ENCODE measurements at places on chromosomes 6 and 20.

DNA sequence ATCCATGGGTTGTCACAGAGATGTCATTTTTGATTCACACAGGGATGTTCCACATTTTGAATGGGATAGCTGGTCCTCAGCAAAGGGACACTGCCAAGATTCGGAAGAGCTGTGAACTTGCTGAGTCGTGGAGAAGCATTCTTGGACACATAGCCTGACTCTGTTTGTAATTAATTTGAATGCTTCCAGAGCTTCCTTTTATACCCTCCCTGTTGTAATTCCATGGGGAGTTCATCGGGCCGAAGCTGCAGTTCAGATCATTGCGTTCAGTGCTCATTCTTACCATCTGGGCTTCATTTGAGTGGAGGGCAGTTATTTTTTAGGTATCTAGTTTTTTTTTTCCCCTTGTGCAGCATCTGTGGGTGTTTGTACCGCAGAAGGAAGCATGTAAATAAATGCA is 126.5 kb downstream of the SLC24A3 start:
- no peak for DNase-seq

DNA sequence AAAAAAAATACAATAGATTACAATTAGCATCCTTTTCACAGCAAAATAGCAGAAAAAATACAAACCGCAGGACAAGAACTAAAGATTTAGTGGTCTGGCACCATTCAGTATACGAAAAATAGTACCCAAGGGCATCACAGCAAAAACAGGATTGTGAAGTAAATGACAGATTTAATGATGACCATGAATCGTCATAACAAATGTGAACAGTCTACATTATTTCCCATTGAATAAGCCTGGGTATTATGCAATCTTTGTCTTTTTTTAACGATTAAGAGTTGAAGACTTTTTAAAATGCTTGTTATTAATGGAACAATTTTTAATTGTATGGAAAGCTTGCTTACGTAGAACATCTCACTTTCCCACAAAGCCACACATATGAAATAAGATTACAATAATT is 432.8 kb downstream of the PKHD1 start:
- DNase-seq, result no peak

DNA sequence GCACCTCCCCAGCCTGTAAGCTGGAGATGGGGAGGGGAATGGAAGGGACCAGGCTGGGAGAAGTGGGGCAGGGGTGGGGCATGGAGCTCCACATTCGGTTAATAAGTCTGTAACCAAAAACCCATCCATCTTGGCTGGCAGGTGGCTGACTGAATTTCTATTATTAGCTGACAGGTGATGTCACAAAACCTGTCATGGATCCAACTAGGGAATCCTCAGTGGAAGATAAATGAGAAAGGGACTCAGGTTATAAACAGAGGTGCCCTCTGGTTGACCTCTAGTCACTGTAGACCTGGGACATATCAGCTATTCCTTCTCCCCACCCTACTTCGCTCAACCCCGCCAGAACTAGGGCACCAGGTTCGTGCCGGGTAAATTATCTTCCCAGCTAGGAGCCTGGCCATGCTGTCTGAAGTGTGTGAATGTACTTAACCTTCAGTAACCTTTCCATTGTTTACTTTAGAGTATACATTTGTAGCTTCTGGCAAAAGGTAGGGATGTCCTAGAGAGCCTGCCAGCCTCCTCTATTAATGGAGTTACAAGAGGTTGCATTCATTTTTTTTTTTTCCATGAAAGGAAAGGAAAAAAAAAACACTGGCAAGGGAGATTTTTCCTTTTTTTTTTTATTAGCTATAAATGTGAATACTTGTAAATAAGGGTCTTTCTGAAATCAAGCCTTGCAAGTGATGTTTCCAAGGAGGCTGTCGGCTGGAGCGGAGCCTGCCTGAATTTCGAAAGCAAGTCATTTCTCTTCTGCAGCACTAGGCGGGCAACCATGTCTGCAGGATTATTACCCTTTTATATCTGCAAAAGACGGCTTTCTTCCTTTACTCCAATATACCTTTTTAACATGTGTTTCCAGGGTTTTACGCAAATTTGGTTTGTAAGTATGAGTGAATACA is 135.9 kb downstream of the TMEM242 start:
- DNase-seq, result no peak

DNA sequence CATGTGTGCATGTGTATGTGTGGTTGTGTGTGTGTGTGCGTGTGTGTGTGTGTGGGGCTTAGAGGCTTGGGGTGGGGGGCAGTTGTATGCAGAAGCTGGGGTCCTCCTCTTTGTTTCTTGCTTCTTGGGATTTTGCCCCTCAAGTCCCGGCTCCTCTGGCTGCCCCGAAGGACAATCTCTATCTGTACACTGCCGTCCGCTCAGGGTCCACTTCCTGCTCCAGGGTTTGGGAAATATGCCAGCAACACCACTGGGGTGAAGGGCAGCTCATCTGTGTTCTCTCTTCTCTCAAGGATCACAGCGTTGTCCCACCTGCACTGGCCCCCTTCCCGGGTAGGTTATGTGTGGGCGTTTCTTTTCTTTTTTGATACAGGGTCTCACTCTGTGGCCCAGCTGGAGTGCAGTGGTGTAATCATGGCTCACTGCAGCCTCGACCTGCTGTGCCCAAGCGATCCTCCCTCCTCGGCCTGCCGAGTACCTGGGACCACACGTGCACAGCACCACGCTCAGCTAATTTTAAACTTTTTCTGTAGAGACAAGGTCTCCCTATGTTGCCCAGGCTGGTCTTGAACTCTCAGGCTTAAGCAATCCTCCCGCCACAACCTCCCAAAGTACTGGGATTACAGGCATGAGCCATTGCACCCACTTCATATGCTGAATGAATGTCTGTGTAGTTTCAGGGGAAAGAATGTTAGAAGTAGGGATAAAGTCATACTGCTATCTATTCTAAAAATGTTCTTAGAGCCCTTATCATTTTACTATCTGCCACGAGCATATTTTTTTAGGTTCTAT is 25.7 kb downstream of the SLC2A4RG start:
- DNase-seq, result no peak

DNA sequence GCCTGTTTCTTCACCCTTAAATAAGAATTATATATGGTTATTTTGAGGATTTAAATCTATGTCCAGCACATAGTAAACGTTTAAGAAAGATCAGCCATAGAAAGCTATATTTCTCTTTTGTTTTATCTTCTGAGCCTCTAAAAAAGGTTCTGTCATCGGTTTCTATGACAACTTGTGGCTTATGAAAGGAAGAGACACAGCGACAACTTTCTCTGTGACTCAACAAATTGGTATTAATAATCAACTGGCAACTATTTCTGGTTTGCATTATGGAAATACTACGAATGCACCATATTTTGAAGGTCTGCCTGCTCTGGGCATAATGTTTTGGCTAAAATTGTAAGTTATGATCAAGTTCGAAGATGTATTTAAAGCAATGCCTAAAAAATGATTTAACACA is 751.0 kb downstream of the CD109 start:
- no peak for DNase-seq
